Stimulated activated CD8-positive, alpha-beta memory T cell treated with anti-CD3 and anti-CD28 coated beads, Interleukin-4, amount 100 ng/mL, for 1 hour (primary cell): ENCODE measurements at places on chromosomes 12 and 14.

DNA sequence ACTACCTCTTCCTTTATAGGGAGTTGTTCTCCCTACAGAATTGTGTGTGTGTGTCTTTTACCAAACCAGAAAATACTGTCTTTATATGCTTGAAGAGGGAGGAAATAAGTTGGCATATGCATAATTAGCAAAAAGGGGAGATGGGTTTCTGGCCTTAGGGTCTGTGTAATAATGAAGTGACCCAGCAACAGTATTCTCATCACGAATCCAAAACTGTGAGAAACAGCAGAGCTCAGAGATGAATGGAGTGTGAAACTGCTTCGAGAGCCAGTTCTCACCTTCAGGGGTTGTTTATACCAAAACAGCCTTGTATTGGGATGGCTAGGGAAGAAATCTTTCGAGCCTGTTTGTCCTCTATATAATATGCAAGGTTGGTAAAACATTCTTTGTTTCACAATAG is 227.5 kb downstream of the MON2 start:
- DNase-seq = no peak

DNA sequence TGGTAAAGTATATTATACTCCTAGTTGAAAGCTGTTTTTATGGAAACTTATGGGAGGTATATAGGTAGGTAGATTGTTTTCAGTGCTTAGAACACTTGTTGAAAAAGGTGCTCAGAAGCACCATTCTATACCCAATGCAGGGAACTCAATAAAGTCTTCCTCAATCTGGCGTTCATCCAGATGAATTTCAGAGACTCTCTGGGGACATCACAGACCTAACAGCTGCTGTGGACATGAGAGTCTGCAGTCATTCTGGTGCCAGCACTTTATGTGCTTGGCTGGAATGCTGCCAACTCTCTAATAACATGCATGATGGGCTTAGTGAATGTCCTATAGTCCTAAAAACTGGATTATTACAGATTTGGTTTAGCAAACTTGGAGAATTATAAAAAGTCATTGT is 115.9 kb downstream of the NTN4 start:
- no peak for DNase-seq

GRCh38 chr14:61872452-61872851 is 110.2 kb downstream of the SNAPC1 start:
- no peak for DNase-seq

- no peak for DNase-seq
These were observed 1.3 kb downstream of the TEDC1 start for GRCh38 chr14:105492031-105492970.

DNA sequence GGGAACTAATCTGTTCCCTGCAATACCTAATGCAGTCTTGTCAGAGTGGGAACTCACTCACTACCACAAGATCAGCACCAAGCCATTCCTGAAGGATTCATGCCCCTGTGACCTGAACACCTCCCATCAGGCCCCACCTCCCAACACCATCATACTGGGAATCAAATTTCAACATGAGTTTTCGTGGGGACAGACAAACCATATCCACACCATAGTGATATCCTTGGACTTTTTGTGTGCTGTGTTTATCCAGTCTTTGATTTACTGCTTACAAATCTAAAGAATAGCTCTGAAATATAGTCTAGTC is 243.5 kb downstream of the FBXL14 start:
- DNase-seq = no peak

DNA sequence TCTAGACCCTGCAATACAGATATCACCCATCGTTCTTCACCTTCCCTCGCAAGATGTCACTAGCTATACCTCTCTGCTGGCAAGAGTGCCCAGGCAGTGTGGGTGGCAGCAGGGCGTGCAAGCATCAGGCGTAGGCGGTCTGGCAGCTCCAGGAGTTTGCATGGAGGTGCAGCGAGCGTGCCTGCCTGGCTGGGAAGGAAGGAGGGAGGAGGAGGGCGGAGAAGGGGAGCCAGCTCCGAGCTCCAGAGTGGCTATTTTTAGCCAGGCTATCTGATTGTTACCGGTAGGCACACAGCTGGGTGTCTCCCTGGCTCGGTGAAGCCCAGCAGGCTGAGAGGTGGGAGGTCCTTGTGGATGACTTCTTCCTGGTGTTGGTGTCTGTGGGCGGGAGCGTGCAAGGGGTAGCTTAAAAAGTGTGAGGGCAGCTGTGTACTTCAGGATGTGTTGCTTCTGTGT is 6.2 kb downstream of the FOXJ2 start:
- no peak for DNase-seq

GRCh38 chr12:102120886-102121285 is 903 bp downstream of the PARPBP start:
- no peak for DNase-seq

DNA sequence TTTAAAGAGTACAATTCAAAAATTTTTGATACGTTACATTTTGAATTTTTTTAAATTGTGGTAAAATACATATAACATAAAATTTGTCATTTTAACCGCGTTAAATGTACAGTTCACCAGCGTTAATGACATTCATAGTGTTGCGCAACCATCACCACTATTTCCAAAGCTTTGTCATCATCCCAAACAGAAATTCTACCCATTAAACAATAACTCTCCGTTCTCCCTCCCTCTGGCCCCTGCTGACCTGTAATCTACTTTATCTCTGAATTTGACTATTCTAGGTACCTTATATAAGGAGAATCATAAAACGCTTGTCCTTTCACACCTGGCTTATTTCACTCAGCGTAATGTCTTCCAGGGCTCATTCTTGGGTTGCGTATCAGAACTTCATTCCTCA is 69.1 kb upstream of the DYNC1H1 start:
- no peak for DNase-seq

GRCh38 chr14:22549981-22550673 is 38.9 kb downstream of the DAD1 start:
- DNase-seq = peak; percentile 50

GRCh38 chr14:30559638-30560091 is 707 bp downstream of the G2E3 start:
- DNase-seq = no peak

DNA sequence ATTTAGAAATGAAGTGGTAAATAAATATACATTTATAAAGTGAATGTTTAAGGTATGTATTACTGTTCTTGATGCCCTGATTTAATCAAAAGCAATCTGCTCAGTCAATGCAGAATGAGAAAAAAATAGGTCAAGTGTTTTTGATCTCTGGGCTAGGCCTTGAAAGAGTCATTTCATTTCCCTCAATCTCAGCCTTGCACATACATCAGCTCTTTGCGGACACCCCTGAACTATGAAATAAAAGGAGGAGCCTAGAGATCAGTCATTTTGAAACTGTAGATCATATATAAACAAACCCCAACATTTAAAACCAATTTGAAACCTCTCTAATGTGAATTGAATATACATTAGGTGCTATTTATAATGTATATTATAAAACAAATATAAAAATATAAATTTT is 42.5 kb downstream of the ATG2B start:
- DNase-seq = no peak

GRCh38 chr12:113524495-113524894 is 52.8 kb upstream of the LHX5 start:
- no peak for DNase-seq

GRCh38 chr14:95891742-95892141 is 15.1 kb downstream of the TUNAR start:
- no peak for DNase-seq

DNA sequence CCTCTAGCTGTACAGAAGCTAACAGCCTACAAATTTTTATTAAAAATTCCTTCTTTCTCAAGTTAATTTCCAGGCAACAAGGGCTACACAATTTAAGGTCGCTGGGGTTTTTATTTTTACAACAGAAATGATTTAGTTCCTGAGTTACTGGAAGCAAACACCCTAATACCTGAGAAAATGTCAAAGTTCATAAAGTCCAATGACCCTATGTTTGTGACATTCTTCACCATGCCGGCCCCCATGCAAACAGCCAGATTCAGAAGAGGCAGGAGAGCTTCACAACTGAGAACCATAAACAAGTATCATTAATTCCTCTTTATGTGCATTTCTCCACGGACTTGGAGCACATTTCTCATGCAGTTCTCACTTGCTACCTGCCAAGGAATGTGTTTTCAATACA is 236.2 kb upstream of the EGLN3 start:
- DNase-seq = no peak

- DNase-seq = no peak
These were observed 523 bp upstream of the REP15 start for GRCh38 chr12:27695556-27696292.

- no peak for DNase-seq
These were observed 109.6 kb downstream of the STXBP6 start for GRCh38 chr14:24940213-24940783.
